ENCODE measurements at places on chromosomes 4 and X.

GRCh38 chr4:117691572-117692351 is 342.5 kb upstream of the NDST3 start:
- no peak for DNase-seq

- DNase-seq: no peak
Observed at GRCh38 chrX:44042751-44043150, 69.6 kb upstream of the NDP start.

DNA sequence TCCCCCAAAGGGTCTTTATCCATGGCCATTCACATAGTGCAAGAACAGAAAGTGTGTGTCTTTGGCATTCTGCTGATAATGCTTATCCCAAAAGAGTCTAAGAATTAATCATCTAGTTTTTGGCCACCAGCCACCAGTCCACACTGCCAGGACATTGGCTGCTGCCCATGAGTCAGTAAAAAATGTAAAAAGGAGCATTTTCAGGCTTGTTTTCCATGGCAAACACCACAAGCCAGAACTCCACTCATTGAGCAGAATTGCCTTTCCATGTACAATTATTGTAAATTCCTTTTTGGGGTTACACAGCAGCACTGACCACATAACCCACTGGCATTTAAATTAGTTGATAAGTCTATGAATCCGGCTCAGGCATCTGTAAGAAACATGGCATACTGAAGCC is 89.2 kb upstream of the PRDX4 start:
- no peak for DNase-seq

DNA sequence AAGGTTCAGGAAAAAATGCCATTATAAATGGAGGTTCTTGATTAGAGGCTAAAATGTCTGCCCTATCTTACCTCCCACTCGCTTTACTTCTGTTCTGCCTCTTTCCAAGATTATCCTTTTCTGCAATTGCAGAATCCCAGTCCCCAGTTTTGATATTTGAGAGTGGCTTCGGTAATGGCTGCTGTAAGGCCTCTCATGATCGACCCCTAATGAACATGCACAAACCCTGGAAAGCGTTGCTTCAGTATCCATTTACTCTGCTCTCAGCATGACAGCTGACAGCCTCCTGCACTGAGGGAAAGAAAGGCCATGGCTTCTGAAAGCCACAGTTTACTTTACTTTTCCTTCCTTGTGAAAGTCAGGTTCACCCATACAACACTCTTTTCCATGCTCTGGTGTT is 325.4 kb upstream of the GALNT7 start:
- no peak for DNase-seq

GRCh38 chr4:77881460-77882295 is 19.0 kb downstream of the MRPL1 start:
- no peak for DNase-seq

DNA sequence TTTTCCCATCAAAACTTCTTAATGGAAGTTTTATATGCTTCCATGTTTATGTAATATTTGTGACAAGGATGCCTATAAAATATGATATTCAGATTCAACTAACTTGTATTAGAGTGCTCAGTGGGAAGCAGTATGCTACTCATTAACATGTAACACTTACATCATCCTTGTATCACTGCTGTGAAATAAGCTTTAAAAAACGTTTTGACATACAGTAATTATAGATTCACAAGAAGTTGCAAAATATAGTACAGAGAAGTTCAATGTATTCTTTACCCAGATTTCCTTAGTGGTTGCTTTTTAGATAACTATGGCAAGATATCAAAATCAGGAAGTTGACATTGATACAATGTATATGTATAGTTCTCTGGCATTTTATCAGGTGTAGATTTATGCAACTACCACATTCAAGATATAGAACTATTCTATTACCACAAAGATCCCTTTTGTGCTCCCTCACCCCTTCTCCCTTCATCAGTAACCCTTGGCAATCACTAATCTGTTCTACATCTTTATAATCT is 56.3 kb downstream of the DTHD1 start:
- DNase-seq: peak; percentile 71

DNA sequence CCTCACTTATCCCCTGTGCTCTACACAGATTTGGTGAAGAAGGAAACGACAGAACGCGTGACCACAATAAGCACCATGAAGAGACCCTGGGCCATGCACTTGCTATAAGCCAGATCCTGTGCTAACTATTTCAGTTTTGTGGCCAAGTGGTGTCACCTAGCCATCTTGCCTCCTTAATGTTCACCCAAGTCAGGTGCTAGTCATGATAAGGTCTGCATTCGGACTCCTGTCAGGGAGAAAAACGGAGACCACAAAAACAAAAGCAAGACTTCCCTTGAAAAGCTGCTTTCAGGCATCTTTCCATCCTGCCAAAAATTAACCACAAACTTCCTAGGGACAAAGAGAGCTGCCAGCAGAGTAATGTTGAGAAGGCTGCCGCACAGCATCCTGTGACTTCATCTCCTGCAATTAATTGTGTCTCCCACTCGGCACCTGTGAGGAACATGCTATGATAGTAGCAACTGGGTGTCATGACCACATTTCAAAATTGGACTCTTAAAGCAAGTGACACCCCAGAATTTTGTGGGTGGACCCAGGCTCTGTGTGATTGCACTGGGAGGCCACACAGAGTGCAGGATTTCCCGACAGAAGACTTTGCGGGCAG is 8.8 kb upstream of the IDS start:
- no peak for DNase-seq
